ENCODE measurements at places on chromosomes 3 and 15. TPM values are rescaled to one million over a fixed set of nuclear protein-coding genes. Genes with fewer than 3 reads are reported as not detected.
A peak's percentile ranks its signal among the peaks of the same experiment; 100 is the strongest.

GRCh38 chr3:10319804-10320203 lies 1.1 kb downstream of the SEC13 start:
- DNase-seq = no peak

- peak; percentile 45 for DNase-seq
Measured at GRCh38 chr15:49990835-49991545, 128.0 kb downstream of the ATP8B4 start.

- DNase-seq = no peak
Measured at GRCh38 chr3:52313774-52314188, 2.3 kb upstream of the DNAH1 start.

DNA sequence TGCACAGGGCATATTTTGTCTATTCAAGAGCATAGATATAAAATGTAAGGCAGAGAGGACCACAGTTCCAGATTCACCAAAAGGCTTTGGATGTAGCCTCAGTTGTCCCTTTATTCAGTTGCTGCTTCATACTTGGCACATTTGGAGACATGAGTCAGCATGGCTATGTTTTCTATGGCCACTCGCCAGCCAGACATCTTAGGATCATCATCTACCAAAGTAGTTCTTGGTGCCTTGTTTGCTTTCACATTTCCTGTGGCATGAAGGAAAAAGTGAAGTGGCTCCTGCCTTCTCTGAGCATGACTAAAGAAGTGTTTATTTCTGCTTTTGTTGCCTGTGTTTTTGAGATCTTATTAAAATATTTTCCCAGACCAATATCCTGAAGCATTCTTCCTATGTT lies 7.2 kb downstream of the SUSD5 start:
- peak; percentile 82 for DNase-seq

GRCh38 chr3:59326246-59327024 lies 276.6 kb upstream of the CFAP20DC start:
- DNase-seq = no peak

Gene TRIM42
- not detected for total RNA-seq

Gene SAXO2
- 1.1 TPM for total RNA-seq

Gene OR5AC2
- total RNA-seq = not detected

Gene BSN
- 0.07 TPM for total RNA-seq

Gene SLC9C1
- not detected for total RNA-seq

Gene HRH1
- total RNA-seq = 5.9 TPM

Gene CNTN4
- total RNA-seq = not detected
